ENCODE measurements at places on chromosomes 16 and 17.

GRCh38 chr16:56617212-56618085 lies 8.1 kb upstream of the MT1E start:
- DNase-seq: peak; percentile 66

DNA sequence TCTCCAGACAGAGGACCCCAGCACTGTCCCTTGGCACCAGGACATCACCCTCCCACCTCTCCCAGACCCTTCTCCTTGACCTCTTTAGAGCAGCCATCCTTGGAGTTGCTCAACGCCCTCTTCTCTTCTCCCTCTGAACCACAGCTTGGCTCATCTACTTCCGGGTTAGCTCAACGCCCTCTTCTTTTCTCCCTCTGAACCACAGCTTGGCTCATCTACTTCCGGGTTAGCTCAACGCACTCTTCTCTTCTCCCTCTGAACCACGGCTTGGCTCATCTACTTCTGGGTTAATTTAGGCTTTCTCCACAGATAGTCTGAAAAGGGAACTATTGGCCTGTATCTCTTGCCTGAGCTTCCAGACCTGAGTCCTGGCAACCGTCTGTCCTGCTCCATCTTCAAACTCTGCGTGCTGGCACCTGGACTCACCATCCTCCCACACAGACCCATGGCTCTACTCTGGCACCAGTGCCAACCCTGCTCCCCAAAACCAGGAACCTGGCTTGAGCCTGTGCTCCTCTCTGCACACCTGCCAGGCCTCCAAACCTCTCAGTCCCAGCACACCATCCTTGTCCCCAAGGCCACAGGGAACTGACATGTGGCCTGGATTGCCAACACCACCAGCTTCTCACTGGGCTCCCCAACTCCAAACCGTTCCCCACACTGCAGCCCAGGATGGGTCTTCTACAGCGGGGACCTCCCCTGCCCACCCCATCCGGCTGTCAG lies 25.3 kb upstream of the FAAP100 start:
- no peak for DNase-seq

- no peak for DNase-seq
Observed at GRCh38 chr17:17541640-17542001, 45.4 kb upstream of the RASD1 start.

GRCh38 chr17:37478187-37478586 lies 11.5 kb upstream of the DUSP14 start:
- DNase-seq: peak; percentile 64

GRCh38 chr17:33500151-33500550 lies 207.1 kb upstream of the ASIC2 start:
- DNase-seq: no peak

GRCh38 chr16:52191531-52192134 lies 355.3 kb downstream of the TOX3 start:
- peak; percentile 76 for DNase-seq

DNA sequence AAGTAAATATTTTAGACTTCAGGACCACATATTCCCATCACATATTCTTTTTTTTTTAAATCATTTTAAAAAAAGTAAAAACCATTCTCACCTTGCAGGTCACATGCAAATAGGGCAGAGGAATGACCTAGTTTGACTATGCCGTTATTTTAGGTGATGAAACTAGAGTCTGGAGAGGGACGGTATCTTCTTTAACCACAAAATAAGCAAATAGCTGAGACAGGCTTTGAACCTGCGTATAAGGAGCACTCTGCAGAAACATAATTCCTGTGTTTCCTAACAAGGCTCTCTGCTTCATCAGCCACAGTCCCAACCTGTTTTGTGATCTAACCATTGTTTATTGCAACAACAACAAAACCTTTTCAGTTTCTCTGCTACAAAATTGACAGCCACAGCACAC lies 121.5 kb downstream of the PCTP start:
- DNase-seq: no peak

GRCh38 chr17:27390540-27390939 lies 65.7 kb upstream of the KSR1 start:
- peak; percentile 74 for DNase-seq

- no peak for DNase-seq
Observed at GRCh38 chr16:70659546-70659945, 13.2 kb downstream of the IL34 start.

DNA sequence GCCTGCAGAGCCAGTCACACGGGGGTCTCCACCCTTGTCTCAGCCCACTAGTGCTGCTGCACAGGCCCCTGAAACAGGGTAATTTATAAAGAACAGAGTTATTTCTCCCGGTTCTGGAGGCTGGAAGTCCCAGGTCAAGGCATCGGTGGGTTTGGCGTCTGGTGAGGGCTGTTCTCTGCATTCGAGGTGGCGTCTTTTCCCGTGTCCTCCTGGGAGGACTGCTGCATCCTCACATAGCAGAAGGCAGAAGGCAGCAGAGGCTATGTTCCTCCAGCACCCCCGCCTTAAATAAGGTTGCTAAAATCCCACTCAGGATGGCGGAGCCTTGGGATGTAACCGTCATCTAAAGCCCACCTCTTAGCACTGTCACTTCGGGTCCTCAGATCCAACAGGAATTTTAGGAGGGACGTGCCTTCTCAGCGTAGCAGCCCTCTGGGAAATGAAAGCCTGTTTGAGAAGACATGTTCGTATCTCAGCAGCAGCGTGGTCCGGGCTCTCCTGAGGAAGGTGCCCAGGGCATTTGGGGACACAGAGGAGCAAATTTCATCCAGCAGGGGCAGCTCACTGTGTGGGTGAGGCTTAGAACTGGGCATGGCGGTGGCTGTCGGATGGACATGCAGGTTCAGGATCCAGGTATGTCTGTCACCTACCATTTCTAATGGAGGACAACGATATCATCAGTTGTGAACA lies 221.6 kb upstream of the CHMP6 start:
- DNase-seq: no peak

- DNase-seq: no peak
Observed at GRCh38 chr17:661509-661908, 53.1 kb downstream of the VPS53 start.

DNA sequence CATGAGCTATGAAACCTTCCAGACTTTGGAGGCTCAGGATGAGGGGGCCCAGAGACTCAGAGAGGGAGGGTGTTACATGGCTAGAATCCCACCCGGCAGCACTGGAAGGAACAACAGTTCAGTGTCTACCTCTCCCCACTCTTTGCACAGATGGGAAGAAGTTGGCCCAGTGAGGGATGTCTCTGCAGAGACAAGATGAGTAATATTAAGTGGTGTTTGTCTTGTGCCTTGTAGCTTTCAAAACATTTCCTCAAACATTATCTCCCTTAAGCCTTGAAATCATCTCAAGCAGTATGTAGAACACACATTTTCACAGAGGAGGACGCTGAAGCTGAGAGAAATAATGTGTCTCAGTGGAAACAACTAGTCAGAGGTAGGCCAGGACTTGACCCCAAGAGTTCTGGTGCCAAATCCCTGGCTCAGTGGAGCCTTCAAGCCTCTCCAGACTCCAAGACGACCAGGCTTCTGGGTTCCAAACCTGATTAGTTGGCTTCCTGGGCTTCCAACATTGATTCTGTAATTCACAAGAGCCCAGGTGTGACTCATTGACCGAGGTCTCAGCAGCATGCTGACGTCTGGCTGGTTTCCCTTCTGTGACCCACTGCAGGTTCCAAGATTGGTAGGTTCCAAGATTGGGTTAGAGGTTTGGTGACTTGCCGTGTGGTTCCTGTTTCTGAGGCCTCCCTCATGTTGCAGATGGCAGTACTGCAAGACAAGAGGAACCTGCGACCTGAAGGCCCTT lies 7.4 kb downstream of the RNF112 start:
- DNase-seq: peak; percentile 51

DNA sequence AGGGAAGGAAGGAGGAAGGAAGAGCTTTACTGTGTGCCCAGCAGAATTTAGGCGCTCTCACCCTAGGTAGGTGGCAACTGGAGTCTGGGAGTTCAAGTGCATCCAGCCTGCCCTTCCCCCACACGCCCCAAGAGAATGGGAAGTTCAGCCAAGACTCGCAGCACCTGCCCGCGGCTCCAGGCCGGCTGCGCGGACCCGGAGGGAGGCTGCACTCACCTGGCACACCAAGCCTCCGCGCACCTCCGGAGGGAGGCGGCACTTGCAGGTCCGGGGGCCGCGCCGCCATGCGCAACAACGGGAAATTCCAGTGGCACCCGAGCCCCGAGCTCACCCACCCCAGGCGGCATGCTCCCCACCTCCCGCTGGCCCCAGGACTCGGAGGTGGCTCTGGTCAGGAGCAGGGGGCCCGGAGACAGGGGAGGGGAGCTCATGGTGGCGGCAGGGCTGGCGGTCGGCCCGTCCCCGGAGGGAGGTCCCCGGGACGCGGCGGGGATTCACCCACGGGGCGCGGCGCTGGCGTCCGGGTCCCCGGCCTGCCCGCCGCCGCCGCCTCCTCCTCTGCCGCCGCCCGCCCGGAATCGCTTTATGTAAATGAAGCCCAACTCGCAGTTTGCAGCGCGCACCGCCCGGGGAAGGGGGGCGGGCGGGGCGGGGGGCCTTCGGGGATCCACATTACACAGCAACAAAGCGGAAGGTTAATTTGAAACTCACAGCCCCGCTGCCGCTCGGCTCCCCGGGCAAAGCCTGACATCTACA lies at the start of gene ZFHX3:
Gene ZFHX3 (minus strand): TSS at position 593 of the 756 bp plus-strand sequence. CDS start 87,983 bp downstream, outside the sequence.
- peak; percentile 67 for DNase-seq

DNA sequence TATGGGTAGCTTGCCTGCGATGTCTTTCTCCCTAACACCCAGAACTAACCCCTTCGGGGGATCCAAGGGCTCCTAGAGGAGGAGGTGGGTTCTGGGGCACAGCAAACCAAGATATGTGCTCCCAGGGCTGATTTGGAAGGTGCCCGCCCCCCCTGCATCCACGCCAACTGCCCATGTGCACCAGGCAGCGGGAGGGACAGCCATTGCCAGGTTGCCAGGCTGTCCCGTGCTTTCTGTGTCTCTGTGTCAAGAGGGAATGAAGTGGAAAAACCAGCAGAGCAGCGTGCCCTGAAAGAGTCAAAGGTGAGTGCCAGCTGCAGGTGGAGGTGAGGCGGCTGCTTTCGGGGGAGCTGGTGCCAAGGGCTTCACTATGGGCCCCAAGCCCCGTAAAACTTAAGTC lies 6.4 kb downstream of the TEKT5 start:
- DNase-seq: no peak

- DNase-seq: peak; percentile 11
Observed at GRCh38 chr17:69500911-69501429, 86.5 kb downstream of the MAP2K6 start.

- no peak for DNase-seq
Observed at GRCh38 chr17:82193520-82194220, 19.0 kb downstream of the CCDC57 start.

DNA sequence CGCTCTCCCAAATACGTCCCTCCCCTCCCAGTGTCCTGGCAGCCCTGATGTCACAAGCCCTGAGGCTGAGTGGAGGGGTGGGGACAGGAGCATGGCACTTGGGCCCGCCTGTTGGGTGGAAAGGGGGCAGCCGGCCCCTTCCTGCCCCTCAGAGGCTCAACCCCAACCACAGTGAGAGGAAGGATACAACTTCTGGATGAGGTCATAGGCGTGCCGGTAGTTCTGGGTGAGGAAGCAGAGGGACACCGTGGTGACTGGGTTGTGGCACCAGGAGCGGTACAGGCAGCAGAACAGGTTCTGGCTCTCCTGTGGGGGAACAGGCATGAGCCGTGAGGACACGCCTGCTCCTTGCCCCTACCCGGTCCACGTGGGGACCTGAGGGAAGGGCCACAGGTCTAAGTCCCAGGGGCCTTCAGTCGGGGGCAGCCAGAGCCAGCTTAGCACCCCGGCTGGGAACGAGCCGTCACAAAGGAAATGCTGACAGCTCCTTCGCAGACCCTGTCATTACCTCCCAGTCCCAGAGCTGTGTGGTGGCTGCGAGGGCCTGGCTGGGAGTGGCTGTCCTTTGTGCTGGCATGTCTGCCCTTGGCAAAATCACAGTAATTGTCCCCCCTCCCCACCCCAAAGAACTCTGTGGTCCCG lies 11.2 kb upstream of the MTSS2 start:
- DNase-seq: no peak

DNA sequence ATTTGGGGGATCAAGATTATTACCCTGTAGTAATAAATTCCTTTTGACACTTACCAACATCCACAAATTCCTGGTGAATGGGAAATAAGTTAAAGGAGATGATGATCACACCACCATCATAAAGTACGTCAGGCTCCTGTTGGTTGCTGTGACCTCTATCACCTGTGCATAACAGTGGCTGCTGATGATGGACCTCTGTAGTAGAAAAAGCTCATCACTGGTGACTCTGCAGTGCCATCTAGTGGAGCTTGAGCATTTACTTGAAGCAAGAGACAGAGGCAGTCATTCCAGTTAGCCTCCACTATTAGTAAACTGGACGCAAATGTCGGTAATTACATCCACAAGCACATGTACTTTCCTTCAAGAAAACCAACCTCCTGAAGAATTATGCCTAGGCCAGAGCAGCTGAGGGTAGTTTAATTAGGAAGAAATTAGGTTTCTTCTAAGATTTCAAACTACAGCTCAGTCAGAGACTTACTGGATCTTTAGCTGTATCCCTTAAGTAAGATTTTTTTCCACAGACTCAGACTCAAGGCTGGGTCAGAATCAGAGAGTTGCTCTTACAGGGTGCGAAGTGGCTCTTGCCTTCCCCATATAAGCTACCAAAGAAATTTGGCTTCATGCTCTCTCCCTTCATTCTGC lies 39.3 kb downstream of the CYB561 start:
- peak; percentile 81 for DNase-seq

DNA sequence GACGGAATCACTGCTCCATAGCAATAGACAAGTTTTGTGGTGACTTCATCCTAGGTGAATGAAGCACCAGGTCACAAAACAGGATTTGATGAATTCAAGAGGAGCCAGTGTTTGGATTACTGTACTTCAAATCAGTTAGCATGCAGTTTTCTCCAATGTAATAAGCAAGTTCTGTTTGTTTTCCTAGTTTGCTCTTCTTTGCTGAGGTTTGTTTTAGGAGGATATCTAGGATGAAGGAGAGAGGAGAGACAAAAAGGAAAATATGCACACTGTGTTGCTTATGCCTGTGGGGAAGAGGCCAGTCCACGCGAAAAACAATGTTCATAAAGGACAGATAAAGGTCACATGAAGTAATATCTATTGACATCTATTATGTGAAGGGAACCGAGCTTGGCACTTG lies 9.0 kb downstream of the KRT37 start:
- no peak for DNase-seq

DNA sequence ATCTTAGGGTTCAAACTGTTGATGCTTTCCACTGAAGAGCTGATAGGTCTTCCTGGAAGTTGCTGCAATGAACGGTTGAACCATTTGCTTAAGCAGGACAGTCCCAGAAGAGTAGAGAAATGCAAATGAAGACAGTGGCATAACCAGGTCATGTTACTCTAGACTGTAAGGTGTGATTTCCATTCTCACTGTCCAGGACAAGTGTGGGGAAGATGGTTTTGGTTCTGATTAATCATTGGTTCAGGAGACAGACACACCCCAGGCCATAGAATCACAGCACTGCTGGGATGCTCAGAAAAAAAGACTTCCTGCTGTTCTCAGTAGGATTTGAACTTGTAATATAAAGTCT lies 34.8 kb upstream of the XYLT2 start:
- no peak for DNase-seq
